Skeletal muscle tissue (tissue), 5 donors: ENCODE measurements at places on chromosomes 1 and 21. TPM values are rescaled to one million over a fixed set of nuclear protein-coding genes. Genes with fewer than 3 reads are reported as not detected.

The MIXL1 gene
- total RNA-seq = not detected

The CLEC20A gene
- total RNA-seq = not detected

The COL8A2 gene
- 11.0 TPM for total RNA-seq

The TNFAIP8L2 gene
- 4.2 TPM for total RNA-seq

The RIIAD1 gene
- total RNA-seq = not detected

The GOLT1A gene
- not detected for total RNA-seq

The SELE gene
- 1.6 TPM for total RNA-seq
